ENCODE measurements at places on chromosomes 2 and 18. TPM values are rescaled to one million over a fixed set of nuclear protein-coding genes. Genes with fewer than 3 reads are reported as not detected.
A peak's percentile ranks its signal among the peaks of the same experiment; 100 is the strongest.

DNA sequence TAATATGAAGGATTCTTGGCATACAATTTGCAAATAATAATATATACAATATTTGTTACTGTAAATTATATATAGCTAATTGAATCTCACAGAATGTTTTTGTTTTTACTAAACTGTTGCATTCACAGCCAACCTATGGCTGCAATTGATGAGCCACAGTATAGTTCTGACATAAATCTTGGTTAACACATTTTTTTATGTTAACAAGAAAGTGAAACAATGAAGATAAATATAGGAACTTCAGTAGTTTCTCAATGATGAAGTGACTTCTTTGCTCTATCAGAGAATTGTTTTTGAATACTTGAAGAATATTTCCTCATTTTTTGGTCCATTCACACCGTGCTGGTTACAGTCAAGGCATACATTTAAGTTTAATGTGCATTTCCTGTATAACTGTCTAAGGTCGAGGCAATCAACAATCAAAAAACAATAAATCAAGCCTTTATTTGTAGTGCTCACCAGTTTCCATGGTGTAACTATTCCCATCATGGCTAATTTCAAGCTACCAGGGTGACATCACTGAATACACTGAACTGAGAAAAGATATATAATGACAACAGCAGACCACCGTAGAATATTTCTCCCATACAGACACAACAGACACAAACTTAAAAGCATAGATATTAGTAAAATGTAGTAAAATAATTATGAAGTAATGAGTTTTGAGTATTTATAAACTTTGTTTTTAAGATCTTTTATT, 12.9 kb upstream of the ETAA1 start:
- DNase-seq: no peak

GRCh38 chr18:2985628-2986027, 27.3 kb downstream of the LPIN2 start:
- DNase-seq: no peak

DNA sequence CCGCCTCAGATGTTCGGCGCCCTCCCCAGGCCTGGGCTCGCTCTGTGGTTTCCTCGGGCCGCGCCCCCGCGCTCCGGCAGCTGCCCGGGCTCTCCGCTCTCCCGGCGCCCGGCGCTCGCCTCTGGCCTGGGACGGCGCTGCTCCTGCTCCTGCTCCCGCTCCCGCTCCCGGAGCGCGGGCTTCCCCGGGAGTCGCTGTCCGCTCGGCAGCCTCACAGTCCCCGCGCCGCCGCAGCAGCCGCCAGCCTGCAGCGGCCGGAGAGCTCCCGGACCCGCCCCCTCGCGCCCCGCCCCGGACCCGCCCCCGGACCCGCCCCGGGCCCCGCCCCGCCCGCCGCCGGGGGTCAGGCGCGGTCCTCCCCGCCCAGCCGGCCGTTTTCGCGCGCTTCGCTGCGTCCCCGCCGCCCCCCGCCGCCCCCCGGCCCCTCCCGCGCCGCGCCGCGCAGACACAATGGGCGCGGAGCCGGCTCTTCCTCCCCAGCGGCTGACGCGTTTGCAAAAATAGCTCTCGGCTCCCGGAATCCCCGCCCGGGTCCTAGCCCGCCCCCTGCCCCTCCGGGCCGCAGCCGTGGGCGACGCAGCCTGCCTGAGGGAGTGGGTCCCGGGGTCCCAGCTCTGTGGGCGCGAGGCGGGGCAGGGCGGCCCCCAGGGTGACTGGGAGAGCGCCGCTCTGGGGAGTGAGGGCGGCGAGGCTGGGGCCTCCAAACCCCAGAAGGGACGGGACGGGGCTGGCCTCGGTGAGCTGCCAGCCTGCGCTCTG, at the start of gene ARL4C:
ARL4C (minus strand) TSS at position 247 of the 759 bp plus-strand sequence. CDS start 495 bp downstream, outside the sequence.
- DNase-seq: peak; percentile 50

GPR45 gene
- total RNA-seq: 0.78 TPM

GRCh38 chr2:229838729-229839128, 83.1 kb downstream of the TRIP12 start:
- DNase-seq: no peak

GREB1L gene
- total RNA-seq: 0.31 TPM

DNA sequence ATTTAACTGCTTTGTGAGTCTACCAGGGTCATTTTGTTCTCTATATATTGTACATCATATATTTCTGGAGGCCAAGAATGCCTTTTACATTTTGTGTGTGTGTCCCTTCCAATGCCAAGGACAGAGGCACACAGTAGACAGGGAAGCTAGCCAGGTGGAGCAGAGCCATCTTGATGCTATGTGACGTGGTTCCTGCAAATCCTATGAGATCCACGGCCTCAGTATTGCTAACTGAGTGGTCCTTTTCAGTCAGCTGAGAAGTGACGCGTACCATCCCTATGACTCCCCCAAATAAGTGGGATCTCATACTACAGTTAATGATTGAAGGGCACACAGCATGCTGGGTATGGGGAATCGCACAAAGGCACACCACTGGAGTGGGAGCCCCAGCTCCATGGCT, 27.3 kb downstream of the CCDC141 start:
- DNase-seq: no peak

GRCh38 chr2:122179492-122180165, 424.2 kb downstream of the TSN start:
- DNase-seq: no peak

GRCh38 chr2:23083966-23084365, 301.0 kb upstream of the KLHL29 start:
- no peak for DNase-seq

ABCB11 gene
- total RNA-seq: 0.16 TPM

DNA sequence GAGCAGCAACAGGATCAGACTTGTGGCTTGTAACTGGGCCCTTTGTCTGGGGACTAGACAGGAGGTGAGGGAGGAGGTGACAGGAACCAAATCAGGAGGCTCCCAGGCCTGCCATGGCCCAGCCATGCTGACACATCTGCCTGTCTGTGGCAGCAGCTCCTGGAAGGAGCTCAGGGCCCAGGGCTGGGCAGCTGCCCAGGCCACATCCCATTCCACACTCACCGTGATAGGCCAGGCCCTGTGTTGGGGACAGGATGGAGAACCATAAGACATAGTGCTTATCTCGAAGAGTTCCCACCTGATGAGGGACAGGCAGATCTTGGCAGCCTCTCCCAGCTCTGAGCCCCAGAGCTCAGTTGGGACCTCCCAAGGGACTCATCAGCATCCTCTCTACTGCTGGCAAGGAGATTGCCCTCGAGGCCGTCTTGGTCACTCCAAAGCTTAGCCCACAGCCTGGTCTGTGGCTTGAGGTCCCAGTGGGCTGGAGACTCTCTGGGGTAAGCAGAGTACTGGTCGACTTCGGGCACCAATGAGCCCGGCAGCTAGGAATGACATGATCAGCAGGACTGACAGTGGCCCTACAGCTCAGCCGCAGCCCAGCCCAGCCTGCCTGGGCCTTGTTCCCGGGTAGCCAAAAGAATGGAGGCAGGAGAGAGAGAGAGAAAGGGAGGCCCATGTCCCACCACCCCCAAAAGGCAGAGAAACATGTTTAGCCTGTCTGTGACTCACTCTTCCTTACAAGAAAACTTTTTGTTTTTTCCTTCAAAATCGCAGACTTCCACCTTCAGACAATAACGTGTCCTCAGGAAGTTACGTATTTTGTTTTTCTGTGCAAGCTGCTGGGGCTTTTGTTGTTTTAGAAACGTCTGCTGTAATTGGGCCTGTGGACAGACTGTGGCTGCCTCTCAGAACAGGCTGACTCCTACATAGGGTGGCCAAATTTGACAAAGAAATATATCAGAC, 82.1 kb downstream of the HS1BP3 start:
- DNase-seq: no peak

ACTG2 gene
- total RNA-seq: 0.62 TPM

DNA sequence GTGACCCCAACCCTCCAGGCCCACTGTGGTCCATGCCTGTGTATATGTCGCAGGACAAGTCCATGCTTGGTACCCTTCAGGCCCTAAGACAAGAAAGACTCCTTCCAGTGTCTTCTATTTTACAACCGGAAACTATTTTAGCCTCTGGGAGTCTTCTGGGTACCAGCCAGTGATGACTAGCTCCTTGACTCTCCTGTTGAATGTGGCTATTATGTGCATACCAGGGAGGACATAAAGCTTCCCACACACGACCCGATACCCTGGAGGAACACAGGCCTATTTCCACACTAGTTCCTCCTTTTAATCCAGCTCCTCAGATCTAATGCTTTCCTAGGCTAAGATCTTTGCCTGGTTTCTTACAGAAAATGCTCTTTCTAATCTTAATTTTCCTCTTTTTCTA, 178.1 kb downstream of the NCKAP5 start:
- no peak for DNase-seq

DNA sequence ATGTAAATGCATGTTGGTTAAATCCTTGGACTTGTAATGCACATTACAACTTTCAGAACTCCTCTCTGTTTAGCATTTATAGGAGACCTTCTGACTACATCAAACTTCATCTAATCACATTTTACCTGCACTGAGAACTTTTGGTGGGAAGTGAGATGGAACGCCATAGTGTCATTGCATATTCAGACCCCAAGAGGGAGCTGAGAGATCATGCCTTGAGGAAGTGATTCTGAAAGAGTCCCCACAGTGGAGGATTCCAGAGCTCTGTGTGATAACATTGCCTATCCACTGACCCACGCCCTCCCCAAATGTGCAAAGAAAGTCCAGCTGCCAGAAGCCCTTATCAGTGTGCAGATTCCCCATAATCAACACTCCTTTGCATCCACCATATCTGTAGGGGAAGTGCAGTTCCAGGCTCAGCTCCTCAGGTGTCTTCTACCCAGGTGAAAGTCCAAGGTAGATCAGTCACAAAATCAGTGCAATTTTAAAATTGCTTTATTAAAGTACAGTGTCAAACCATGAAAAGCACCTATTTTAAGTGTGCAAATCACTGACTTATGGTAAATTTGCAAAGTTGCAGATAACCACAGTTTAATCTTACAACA, 212.4 kb downstream of the RPIA start:
- no peak for DNase-seq

- DNase-seq: no peak
Observed at GRCh38 chr2:191670076-191670475, 7.9 kb upstream of the NABP1 start.
